ENCODE measurements at places on chromosomes 3 and 15.

DNA sequence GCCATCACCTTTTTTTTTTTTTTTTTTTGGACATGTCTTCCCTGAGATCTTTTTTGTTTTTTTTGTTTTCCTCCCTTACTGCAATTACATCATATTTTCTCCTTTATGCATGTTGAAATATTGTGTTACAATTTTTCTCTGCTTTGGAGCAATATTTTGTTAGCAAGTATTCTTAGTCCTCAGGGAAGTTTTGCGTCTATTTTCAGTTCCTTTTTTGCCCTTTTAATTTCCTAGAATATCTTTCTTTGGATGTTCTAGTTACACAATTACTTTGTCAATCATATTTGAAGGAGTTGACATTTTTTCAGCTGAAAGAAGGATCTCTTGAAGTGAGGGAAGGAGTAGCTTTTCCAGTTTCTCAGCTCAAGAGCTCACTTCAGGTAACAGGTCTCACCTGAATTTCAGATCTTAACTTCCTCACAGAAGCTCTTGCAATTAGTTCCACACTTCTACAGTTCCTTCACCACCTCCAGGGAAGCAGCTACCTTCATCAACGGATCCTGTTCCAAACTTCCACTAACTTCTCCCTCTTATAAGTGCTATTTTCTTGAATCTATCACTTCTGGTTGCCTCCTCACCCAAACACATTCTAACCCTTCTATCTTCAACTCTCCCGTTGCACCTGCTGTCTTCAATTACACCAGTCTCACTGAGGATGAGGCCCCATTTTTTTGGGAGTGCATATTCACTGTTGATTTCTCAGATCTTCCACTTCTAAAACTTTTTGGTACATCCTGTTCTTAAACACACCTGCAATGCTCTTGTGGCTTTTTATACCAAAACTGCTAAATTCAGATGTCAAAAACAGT lies 57.8 kb upstream of the CPOX start:
- DNase-seq = no peak

DNA sequence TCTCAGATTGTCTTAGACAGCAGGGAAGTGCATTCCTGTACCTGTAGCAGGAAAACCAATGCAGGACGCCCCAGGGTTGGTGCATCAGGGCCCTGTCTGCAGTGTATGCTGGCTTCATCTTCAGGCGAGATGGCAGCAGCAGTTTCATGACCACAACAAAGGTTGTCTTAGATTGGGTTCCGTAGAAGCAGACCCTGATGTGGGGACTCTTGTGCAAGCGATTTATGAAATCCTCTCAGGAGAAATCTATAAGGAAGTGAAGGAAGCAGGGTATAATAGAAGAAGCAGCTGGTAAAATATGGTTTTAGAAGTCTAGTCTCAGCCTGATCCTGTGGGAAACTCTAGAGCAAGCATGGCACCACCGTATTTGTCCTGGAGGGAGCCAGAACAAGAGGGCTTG lies 25.0 kb downstream of the DNAH1 start:
- no peak for DNase-seq

DNA sequence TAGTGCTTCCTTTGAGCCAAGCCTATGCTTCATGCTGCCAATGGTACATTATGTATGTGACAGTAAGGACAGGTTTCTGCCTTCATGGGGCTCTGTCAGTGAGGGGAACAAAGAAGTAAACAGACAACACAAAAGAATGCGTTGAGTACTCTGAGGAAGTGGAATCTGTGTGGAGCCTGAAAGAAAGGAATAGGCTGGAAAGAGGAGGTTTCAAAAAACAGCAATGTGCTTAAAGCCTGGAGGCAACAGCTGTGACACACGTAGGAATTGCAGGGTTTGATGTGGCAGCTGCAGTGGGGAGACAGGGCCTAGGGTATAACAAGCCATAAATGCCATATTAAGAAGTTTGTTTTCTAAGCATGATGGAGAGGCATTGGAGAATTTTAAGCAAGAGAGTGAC lies 316.7 kb downstream of the CLSTN2 start:
- DNase-seq = no peak

DNA sequence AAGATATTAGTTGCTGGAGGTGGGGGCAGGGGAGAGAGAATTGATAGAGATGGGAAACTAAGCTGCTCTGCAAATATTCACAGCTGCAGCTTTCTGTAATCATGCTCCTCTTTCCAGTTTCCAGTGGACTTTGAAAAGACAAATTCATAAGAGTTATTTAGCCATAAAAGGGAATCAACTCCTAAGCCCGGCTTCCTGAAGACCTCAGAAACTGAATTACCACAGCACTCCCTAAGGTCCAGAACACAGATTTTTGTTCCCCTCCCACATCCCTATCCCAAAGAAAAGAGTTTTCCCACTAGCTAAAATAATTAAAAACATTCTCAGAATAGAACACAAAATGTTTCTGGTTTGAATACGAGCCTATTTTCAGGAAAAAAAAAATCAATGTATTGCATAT lies 871.8 kb upstream of the NR2F2 start:
- DNase-seq = no peak

- no peak for DNase-seq
Observed at GRCh38 chr3:72630969-72631344, 217.3 kb downstream of the SHQ1 start.

GRCh38 chr3:188557235-188557634 lies 403.3 kb downstream of the LPP start:
- DNase-seq = no peak

DNA sequence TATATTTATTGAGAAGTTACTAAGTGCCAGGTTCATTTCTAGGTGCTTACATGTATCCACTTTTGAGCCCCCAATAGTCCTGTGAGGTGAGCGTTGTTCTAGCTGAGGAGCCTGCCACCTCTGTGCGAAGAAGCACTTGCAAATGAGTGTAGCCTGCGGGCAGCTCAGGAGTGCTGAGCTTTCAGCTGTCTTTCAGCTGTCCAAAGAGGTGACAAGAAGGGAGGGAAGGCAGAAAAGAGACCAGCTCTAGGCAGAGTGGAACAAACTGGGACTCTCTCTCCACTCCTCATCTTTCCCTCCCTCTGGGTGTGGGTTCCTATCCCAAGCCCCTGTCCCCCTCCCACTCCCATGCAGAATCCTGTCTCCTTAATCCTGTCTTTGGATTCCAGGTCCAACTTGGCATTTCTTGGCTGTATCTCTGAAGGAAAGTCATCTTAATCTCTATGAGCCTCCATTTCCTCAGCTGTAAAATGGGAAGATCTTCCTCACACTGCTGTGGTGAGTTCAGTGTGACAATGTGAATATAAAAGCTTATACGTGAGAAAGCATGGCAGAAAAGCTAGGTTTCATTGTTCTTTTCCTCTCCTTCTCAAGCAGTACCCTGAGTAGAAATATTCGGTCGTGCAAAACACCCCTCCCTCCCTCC lies 6.7 kb upstream of the SRP14 start:
- DNase-seq = no peak

Measured in stimulated activated CD8-positive, alpha-beta memory T cell treated with anti-CD3 and anti-CD28 coated beads, Interleukin-4, amount 100 ng/mL, for 1 hour (primary cell).